Heart left ventricle (tissue), 16 donors: ENCODE measurements at places on chromosomes 12 and 14. TPM values are rescaled to one million over a fixed set of nuclear protein-coding genes. Genes with fewer than 3 reads are reported as not detected.

Gene GLIPR1L2
- 4.4 TPM for total RNA-seq

Gene CLEC9A
- not detected for total RNA-seq

Gene SPTB
- 89.8 TPM for total RNA-seq

Gene KRT6B
- total RNA-seq = not detected

DNA sequence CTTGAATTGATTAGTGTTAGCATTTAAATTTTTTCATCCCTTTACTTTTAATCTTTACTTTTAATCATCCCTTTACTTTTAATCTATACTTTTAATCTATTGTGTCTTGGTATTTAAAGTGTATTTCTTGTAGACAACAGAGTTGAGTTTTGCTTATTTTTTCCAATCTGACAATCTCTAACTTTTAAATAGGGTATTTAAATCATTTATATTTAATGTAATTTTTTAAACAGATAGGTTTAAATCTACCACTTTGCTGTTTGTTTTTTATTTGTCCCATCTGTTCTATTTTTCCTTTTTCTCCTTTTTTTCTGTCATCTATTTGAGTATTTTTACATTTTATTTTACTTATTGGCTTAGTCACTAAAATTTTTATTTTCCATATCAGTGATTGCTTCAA, 68.3 kb downstream of the TTC7B start:
- DNase-seq = no peak

GRCh38 chr12:32669584-32669983, 9.5 kb upstream of the DNM1L start:
- no peak for DNase-seq

Gene TMTC1
- 24.9 TPM for total RNA-seq

DNA sequence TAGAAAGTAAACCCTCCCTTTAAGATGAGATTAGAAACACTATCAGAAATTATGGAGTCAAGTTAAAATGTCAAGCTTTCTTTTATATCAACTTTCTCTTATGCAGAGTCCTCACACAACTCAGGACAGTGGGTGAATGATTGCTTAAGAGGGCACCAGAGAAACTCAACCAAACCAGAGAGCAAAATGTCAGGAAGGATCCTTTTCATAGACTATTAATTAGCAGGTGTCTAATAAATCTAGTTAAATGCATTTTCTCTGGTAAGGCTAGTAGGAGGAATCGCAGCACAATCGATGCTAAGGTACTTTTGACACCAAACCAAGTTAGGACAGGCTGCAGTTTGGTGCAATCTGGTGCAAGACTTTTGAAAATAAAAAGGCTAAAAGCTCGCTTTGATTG, 614.7 kb upstream of the FOXG1 start:
- no peak for DNase-seq

Gene FOXN4
- total RNA-seq = not detected
